Myocyte (in vitro differentiated cells): ENCODE measurements at places on chromosomes 6 and 20.

GRCh38 chr6:169837529-169838250 lies 86.3 kb downstream of the ERMARD start:
- no peak for DNase-seq

GRCh38 chr6:111381123-111381522 lies 101.9 kb downstream of the REV3L start:
- no peak for DNase-seq

- no peak for DNase-seq
Measured at GRCh38 chr20:15625981-15626380, 947.3 kb downstream of the KIF16B start.

- DNase-seq: no peak
Measured at GRCh38 chr20:7038029-7038428, 270.5 kb downstream of the BMP2 start.

DNA sequence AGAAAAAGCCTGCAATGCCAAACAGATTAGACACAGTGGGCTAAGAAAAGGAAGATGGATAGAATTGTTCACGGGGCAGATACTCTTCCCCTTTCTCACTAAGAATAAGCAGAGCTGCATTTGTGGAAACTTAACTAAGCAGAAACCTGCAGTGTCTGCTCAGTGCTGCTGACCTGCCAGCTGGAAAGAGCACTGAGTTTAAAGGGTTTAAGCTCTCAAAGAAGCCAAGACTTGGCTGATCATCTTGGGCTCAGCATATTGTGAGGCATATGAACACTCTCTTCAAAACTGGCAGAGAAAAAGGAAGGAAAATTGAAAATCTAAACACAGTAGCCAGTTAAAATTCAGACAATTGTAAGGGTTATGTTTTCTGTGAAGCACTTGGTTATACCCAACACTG lies 711.1 kb upstream of the EPHA7 start:
- peak; percentile 11 for DNase-seq

DNA sequence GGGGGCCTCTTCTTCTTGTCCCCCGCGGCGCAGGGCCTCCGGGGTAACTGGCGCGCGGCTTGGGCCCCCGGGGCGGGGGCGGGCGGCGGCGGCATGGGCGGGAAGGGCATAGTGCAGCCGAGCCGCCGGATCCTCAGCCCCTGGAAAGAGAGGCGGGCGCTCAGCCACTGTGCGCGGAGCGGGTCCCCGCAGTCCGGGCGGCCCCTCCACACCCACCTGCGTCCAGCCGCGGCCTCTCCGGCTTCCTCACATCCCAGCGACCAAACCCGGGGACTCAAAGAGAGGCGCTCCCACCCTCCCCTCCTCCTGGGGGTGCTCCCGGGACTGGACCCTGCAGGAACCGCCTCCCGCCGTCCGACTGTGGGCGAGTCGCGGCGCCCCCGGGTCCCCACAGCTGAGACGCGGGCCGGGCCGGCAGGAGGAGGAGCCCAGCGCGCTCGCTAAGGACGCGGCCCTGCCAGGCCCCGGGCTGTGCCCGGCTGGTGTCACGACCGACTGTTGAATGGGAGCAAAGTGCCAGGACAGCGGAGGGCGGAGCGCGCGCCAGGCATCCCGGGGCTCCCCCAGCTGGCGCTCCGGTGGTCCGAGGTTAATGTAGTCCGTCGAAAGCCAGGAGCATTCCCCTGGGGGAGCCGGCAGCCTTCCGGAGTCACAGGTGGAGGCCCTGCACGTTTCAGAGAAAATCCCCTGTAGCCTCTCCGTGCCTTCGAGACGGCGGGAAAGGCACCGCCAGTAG lies at the start of gene PRR18:
Gene PRR18, minus strand, starts transcription at position 360 of the 736 bp plus-strand sequence. Its CDS starts 250 bp downstream, at position 110.
- no peak for DNase-seq

DNA sequence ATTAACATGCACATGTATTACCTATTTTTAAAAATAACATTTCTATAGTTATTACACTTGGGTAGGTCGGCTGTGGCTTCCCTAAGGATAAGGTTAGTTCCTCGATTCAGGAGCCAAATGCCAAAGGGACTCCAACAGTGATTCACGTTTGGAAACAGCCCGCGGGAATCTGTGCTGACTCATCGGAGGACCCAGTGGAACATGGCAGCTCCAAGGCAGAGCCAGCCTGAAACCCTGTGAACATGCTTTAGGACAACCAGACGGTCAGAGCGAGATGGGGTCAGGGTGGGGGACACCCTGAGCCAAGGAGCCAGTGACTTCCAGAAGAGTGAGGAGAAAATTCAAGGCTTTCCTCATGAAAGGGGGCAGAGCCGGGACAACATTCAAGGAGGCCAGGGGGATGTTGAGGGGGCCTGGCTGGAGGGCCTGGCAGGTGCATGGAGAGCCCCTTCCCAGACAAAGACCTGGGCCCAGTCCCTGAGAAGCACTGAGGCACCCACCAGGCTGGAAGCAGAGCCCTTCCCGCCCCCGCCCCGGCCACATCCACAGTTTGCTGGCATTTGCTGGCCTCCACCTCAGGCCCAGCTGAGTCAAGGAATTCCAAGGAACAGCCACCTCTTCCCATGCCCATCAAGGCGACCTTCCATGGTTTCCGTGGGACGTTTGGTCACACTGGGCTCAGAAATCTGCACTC lies 133.2 kb downstream of the SNX5 start:
- DNase-seq: peak; percentile 83

DNA sequence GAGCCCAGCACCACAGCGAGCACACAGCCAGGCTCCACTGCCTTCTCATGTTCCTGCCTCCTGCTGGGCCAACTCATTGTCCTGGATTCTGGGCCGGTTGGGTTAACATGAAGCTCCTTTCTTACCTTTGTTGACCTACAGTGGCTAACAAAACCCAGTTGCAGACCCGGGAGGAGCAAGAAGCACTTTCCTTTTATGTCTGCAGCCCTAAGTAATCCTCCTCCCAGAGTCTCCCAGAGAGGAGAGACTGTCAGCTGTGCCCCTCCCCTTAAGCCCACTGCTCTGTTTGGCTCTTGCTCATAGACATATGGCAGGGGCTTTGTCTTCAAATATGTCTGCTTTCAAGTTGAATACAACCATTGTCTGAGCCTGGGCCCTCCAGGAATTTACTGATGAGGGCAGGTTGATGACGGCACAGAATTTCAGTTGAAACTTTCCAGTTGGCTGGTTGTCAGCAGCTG lies 55.2 kb downstream of the PSMB1 start:
- DNase-seq: no peak

- peak; percentile 36 for DNase-seq
Measured at GRCh38 chr6:25138934-25139415, 140.2 kb upstream of the CARMIL1 start.

DNA sequence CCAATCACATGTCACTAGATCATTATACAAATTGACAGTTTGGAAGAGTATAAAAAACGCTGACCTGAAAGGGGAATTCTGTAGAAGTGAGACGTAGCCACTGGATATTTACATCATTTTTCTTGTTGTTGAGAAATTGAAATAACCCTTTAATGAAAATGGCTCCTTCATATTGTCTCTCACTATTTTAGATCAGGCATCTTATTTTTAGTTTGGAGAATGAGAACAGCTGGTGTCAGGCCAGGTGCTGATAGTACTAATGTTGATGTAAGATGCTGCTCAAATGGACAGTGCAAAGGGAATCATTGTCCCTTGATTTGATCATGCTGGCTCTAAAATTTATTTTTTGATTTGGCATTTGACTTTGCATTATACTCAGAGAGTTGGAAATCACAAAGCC lies 17.4 kb downstream of the NKAIN2 start:
- peak; percentile 52 for DNase-seq
